ENCODE measurements at places on chromosomes 13 and 19.

DNA sequence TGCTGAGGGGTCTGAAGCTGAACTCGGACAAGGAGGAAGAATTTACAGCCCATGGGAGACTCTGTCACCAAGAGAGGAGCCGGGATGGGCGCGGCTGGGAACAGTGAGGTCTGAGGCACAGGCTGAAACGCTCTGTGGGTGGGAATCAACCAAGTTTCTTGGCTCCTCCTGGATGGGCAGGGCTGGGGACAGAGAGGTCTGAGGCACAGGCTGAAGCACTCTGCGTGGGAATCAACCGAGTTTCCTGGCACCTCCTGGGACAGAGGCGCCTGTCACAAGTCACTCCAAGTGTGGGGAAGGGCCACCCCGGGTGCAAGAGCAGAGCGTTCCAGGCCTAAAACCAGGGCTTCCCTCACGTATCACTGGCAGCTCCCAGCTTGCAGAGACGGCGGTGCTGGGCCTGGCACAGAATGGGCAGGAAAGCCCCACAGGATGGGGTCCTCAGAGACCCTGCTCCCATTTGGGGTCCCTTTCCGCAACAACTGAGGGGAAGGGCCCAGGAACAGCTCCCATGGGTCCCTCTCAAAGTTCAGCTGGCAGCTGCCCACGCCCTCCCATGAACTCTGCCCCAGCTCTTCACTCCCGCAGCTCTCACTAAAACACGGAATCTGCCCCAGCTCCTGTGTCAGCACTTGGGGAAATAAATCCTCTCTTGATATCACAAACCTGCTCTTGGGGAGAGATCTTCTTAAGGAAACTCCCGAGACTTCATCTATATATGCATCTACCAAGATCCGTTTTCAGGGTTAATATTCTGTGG lies 18.5 kb downstream of the AP3D1 start:
- DNase-seq = no peak

DNA sequence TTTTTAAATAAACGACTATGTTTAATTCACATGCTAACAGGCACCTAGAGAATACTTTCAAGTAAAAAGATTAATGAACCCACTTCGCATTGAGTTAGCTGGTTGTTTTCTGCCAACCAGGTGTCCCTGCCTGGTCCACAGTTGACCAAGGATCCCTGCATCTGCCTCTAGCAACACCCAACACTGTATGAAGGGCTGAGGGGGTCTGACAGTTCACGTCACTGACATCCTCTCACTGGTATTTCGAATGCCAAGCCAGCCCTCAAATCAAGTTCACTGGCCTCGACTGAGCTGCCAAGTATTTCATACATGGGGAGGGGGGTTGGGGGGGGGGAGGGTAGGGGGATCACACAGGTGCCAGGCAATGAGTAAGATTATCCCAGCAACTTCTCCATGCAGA lies 25.4 kb downstream of the SLC25A30 start:
- no peak for DNase-seq

- no peak for DNase-seq
These were observed 185.7 kb downstream of the PTPRS start for GRCh38 chr19:5154799-5155426.

- no peak for DNase-seq
These were observed 7.3 kb upstream of the RAP2A start for GRCh38 chr13:97426695-97427094.

DNA sequence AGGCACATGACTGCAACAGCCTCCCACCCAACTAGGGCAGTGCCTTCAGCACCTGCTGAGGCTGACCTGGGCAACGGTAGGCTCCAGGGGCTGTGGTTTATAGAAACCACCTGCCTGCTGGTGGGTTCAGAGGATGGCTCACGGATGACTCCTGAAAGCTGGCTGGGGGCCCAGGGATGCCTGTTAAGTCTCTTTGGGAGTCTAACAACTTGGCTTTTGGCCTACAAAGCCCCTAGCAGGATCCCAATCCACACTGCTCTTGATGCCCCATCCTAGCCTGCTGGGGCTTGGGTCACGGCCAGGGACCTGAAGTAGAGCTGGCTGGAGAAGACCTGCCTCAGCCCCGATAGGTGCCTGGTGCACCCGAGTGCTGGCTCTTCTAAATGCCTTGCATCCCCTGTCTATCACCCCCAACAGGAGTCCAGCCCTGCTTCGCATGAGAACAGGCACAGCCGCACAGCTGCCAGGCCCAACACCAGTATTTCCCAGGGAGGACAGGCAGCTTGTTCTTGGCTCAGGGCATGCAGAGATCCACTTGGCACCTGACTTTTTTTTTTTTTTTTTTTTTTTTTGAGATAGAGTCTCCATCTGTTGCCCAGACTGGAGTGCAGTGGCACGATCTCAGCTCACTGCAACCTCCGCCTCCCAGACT lies 9.1 kb upstream of the EPHX3 start:
- no peak for DNase-seq

- DNase-seq = no peak
These were observed 1.7 kb downstream of the ZNF77 start for GRCh38 chr19:2942928-2943640.

GRCh38 chr13:66835040-66835628 lies 395.0 kb downstream of the PCDH9 start:
- DNase-seq = peak; percentile 38

GRCh38 chr13:79227418-79227817 lies 178.6 kb downstream of the RBM26 start:
- no peak for DNase-seq

DNA sequence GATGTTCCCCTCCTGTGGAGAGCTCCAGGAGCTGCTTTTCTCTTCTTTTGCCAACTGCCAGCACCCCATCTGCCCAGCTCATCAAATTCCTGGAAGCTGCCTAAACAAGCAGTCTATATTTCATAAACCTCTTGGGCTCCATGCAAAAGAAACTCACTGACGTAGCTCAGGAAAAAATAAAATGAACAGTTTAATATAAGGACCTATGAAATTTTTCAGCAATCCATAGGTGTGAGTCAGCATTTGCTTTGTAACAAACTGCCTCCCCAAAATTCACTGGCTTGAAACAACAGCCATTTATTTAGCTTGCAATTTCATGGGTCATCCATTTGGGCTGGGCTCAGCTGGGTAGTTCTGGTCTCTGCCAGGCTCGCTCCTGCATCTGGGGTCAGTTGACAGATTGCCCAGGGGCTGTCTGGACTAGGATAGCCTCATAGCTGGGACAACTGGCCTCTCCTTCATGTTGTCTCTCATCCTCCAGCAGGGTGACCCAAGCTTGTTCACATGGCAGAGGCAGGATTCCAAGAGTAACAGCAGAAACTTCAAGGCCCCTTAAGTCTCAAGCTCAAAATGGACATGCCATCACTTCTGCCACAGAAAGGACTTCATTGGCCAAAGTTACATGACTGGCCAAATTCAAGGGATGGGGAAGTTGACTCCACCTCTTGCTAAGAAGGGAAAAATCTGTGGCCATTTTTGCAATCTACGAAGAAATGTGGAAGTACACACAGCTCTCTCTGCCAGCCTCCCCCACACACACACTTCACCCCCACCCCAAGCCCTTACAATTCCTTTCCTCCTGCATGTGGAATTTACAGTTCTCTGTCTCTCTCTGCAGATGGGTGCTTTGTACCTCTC lies 7.9 kb upstream of the PVR start:
- no peak for DNase-seq

- peak; percentile 4 for DNase-seq
These were observed 683.1 kb upstream of the PRR20A start for GRCh38 chr13:56457535-56458190.

GRCh38 chr13:112825071-112825470 lies 135.2 kb downstream of the ATP11A start:
- peak; percentile 4 for DNase-seq

DNA sequence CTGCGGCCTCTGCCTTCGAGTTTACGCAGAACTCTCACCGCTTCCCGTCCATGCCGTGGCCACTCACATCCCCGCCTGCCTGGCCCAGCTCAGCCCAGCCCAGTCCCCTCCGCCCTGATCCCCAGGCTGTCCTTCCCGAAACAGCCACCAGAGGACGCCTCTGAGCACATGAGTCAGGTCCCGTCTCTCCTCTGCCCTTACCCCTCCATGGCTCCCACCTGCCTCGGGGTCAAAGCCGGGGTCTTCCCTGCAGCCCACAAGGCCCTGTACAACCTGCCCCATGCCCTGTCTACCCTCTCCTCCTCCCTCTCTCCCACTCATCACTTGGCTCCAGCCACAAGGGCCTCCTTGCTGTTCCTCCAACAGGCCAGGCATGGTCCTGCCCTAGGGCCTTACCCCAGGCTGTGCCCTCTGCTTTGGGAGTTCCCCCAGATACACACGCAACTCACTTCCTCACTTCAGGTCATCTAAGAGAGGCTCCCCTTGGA lies 8.1 kb upstream of the SEMA6B start:
- DNase-seq = peak; percentile 62

DNA sequence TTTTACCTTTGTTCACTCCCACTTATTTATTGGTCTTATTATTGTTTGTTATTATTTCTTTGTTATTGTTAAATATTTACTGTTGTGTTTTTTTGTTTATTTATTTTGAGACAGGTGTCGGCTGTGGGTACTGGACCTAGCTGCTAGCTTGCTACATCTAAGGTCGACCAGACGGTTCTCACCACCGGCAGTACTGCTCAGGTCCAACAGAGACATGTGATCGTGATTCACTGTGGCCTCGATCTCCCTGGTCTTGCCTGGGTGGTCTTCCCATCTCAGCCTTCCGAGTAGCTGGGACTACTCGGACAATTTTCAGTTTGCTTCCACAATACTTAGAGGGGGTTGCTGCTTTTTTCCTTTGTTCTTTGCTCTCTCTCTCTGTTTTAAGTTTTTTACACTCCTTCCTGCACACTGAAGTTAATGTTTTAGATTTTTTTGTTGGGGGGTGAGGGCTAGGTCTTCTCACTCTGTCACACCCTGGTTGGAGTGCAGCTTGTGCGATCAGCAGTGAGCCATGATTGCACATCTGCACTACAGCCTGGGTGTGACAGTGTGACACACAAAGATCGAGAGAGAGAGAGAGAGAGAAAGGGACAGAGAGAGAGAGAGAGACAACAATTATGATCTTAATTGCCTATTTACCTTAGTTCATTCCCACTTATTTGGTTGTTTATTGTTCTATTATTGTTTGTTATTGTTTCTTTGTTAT lies 1432.4 kb downstream of the UQCRFS1 start:
- DNase-seq = no peak

GRCh38 chr13:113410472-113411201 lies 42.7 kb downstream of the ADPRHL1 start:
- DNase-seq = no peak

- DNase-seq = no peak
These were observed 652 bp downstream of the CHERP start for GRCh38 chr19:16541526-16542044.

- peak; percentile 48 for DNase-seq
These were observed 37.0 kb upstream of the CCNA1 start for GRCh38 chr13:36395280-36395679.

- DNase-seq = no peak
These were observed 3.4 kb upstream of the FUT5 start for GRCh38 chr19:5873617-5874199.

DNA sequence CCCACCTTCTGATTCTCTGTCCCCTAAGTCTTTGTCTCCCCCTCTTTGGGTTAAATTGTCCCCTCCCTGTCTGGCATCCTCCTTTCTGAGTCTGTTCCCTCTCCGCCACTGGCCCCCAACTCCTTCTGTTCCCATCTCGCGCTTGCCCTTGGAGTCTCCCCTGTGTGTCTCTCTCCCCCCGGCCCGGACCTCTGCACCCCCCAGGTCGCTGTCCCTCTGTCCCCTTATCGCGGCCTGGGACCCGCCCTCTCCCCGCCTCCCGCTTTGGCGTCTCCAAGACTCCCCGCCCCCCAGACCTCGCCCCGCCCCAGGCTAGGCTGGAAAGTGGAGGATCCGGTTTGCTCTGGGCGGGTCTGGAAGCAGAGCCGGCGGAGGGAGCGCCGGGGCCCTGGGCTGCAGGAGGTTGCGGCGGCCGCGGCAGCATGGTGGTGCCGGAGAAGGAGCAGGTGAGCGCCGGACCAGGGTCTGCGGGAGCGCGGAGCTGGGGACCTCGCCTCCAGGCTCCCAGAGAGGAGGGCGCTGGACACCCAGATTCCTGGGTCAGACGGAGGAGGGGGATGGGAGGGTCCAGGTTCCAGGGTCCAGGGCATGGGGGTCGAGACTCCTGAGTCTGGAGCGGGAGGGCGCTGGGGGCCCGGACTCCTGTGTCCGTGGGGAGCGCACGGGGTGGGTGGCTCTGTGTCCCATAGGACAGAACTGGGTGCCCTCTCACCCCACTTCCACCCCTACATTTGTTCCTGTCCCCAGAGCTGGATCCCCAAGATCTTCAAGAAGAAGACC lies at the start of gene TRPM4:
Gene TRPM4, plus strand, starts transcription at position 348 of the 780 bp plus-strand sequence. Its CDS starts 75 bp downstream, at position 423.
- DNase-seq = peak; percentile 97

DNA sequence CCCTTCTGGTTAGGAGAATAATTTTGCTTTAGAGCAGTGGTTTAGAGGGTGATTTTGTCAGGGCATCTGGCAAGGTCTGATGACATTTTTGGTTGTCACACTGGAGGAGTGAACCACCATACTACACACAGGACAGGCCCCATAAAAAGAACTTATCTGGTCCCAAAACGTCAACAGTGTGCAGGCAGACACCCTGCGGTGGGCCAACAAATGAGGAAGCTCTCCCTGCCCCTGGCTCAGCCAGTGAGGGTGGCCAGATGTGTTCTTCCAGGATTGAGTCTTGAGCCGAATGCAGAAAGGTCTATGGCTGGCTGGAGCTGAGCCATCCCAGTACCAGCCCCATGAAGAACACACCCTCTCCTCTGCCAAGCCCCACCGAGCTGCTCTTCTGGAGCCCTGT lies 149.2 kb downstream of the MIPEP start:
- DNase-seq = no peak

DNA sequence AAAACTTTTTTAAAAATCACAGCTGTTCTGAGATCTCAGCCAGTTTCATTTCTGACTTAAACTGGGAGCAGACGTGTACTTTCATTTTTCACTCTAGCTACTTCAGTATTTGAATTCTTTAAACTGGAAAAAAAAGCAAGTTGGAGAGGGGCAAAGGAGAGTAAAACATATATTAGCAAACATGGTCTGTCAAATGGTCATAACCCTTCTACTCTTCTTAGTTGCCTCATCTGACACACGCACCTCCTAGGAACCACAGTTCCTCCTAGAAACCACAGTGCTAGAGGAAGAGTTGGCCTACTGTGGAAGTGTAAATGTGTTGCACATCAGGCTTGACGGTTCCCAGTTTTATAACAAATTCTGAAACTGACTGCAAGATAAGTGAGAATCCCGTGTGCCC lies 47.2 kb downstream of the TM9SF2 start:
- DNase-seq = no peak

DNA sequence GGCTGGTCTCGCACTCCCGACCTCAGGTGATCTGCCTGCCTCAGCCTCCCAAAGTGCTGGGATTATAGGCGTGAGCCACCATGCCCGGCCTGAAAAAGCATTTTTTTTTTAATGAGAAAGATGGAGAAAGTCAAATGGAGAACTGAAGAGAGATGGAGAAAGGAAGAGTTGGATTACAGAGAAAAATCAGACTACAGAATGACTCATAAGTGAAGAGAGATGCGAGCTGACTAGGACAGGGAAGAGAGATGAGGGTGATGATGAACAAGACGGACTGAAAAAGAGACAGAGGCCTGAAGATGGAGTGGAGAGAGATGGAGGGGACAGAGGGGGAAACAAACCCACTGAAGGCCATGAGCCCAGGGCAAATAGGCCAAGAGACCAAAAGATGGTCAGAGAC lies 1.5 kb downstream of the DHX34 start:
- no peak for DNase-seq
